ENCODE measurements at places on chromosomes 6 and 20. TPM values are rescaled to one million over a fixed set of nuclear protein-coding genes. Genes with fewer than 3 reads are reported as not detected.

DNA sequence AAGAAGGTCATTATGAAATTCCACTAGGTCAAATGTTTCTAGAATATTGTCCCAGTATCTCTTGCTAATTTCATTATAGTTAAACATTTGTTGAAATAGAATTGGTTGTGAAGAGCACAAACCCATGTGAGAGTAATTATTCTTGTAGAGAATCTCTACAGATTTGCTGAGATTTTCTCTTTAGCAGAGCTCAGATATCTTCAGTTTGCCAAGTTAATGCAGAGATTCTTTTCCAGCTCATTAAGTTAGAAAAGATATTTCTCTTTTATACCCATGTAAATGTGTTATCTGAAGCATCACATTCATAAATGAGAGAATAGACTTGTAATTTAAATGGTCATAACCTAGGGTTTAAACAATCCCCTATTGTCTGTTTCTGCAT lies 232.0 kb upstream of the TAB2 start:
- DNase-seq = no peak

DNA sequence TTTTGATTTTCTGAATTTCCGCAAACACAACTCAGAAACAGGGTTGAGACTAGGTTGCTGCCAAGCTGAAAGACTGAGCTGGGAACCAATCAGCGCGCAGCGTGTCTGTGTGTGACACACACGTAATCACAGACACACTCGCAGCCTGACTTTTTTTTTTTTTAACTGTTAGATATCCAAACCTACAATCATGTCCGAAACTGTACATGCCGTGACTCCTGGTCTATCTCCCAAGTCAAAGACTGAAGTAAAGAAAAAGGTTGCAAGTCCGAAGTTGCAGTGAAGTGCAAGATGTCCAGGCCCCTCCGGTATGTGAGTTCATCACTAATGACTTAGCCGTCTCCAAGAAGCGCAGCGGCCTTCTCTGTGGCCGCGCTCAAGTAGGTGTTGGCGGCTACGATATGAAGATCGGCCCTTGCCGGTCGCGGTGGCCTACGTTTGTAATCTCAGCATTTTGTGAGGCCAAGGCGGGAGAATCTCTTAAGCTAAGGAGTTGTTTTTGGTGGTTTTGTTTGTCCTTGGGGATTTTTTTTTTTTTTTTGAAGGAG lies 108.2 kb downstream of the HFE start:
- DNase-seq = peak; percentile 90

DNA sequence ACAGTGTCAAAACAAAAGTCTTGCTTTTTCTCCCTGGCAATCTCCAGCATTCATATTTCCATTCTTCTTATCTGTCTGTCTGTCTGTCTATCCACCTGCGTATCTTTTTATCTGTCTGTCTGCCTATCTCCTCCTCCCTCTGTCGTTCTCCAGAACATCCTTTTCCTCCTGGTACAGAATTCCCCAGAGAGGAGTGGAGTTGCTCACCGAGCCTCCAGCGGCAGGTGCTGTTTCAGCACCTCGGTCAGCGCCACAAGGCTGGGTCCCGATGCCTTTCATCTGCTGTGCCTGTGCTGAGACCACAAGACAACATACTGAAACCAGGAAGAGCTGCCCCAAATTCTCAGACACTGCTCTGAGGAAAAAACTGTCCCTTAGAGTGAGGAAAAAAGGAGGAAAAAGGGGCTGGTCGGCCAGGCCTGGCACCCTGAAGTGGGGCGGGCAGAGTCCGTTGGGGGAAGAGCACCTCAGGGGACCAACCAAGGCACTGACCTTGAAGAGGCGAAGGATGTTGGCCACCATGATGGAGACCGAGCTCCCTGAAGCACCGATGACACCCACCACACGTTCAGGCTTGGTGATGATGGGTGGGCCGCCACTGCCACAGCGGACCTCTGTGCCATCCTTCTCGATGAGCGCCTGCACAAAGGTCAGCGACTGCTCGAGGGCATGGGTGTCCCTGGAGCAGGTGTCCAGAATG lies 13.3 kb downstream of the GRM4 start:
- peak; percentile 40 for DNase-seq

DNA sequence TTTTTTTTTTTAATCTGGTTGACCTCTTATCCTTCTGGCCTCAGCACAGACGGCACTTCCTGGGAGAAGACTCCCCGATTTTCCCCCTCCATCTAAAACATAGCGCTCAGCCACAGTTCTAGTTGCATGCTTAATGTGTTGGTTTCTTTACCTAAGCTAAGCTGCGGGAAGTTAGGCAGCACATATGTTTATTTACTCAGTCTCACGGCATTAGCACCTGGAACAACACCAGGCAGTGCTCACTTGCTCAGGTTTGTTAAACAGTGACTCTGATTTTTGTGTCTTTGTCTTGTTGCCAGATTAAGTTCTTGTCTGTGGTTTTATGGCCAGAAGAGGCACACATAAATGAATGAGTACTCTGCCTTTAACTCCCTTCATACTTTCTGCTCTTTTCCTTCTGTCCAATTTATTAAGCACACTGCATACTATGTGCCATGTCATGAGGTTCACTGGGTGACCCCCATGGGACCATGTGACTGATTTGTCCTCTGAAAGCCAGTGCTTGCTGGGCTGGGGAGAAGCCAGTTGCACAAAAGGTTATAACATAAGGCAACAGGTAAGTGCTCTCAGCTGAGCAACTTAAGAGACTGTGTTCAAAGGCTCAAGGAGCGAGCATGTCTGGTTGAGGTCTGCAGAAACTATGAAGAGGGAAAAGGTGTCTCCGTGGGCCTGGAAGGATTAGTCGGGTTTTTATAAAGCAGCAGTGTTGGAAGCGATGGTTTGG lies 93.6 kb downstream of the RPP40 start:
- no peak for DNase-seq

- DNase-seq = no peak
These were observed 26.9 kb downstream of the FOXF2 start for GRCh38 chr6:1416191-1416760.

DNA sequence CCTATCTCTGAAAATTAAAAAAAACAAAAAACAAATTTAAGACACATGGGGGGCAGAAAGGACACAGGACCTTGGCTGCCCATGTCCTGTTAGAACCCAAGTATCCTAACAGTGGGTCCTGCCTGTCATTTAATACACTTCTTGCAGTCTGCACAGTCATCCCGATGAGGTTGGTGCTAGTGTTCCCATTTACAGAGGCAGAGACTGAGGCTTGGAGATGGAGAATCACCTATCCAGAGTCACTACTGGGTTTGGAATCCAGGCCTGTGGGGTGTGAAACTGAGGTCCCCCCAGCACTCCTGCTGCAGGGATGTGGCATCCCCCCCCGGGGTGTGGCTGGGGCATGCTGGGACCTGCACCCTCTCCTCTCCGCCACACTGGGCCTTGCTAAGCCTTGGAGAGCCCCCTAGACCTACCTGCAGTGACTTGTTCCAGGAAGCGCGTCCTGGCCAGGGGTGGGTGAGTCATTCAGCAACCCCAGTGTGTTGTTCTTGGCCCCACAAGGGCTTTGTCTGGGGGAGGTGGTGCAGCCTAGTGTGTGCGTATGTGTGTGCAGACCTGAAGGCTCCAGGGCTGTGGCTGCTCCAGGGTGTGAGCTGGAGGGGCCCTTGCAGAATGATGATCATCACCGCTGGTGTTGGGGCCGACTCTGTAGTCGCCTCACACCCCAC lies 49.7 kb downstream of the BCAS4 start:
- DNase-seq = peak; percentile 90

GRCh38 chr6:63403725-63404124 lies 83.9 kb upstream of the LGSN start:
- no peak for DNase-seq

- DNase-seq = no peak
These were observed 77.1 kb downstream of the BCAS1 start for GRCh38 chr20:53993310-53993709.

DNA sequence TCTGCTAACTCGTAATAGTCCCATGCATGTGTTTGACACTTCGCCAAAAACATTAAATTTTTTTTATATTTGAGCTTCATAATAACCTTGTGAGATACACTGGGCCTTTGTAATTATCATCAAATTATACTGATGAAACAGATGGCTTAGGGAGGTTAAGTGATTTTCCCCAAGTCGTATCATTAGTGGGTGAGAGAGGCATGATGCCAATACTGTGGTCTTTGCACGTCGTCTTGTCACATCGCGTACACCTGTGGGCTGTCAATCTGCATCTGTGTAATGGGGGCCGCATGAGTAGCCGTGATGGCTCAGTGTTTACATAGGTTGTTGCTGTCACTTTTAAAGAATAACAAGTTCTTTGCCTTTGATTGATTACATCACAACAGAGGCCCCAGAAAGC lies 1.7 kb downstream of the PRL start:
- no peak for DNase-seq

DNA sequence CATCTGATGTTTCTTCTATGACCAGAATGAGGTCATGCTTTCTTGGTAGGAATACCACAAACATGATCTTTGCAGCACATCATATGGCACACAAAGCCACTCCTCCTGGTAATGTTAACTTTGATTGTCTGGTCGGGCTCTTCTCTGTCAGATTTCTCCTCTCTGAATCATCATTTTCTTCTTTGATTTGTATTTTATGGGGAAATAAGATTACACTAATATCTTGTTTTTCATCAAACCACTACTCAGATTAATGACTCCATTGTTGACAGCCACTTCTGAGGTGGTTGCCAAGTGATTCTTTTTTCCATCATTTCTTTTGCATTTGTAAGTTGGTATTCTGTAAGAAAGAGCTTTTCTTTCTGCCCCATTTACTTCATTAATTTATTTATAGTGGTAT lies 29.5 kb downstream of the TRMT11 start:
- DNase-seq = peak; percentile 1

DNA sequence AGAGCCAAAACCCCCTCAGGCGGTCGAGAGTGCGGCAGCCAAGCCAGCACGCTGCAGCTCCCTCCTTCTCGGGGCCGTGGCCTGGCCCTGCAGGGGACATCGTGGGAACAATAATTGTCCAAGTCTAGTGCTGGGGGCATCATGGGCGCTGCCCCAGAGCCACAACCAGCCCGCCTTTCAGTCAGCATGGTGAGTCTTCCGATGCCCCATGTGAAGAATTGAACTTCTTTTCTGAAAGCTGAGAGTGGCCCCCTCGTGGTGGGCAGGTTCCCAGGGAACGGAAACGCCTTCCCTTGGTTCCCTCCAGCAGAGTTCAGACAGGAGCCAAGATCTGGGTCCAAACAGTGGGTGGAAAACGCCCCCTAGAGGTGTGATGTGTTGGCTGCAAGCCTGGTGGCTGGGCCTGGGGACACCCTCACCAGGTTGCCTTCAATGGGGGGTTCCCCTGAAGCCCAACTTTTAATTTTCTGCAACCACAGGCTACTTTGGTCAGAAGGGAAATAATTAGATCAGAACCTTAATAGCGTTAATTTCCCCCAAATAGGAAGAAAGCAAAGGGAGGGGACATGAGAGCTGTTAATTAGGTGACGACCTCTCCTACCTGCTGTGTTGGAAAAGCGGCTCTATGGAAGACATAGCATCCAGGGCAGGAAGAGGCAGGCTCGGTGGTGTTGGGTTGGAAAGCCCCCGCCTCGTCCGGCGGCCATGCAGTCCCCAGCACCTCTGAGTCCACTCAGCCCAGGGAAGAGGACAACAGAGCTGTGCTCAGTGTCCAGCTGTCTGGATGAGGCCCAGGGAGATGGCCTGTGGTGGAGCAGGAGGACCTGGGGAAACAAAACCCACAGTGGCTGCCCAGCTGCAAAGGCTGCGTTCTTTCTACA lies 4.7 kb upstream of the MRGBP start:
- DNase-seq = peak; percentile 91

- DNase-seq = no peak
These were observed 1.7 kb upstream of the TEAD3 start for GRCh38 chr6:35498422-35499067.

- DNase-seq = no peak
These were observed 37.1 kb downstream of the HLA-F start for GRCh38 chr6:29760328-29760727.

DNA sequence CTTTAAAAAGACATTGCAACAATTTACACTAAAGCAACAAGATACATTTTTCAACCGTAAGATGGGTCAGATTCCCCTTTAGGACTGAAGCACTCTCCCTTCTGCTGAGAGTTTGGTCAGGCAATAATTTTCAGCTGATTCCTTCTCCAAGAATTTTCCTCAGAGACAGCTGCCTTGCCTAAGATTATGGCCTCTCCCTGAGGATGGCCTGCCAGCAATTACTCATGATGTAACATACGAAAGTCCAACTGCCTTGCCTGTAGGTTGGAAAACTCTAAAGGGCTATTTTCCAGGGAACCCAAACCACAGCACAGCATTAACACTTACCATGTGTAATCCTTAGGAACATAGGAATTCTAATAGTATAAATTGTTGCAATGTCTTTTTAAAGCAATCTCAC lies 229.1 kb upstream of the FLRT3 start:
- no peak for DNase-seq

GRCh38 chr6:122734529-122735395 lies 44.8 kb upstream of the FABP7 start:
- DNase-seq = no peak

GRCh38 chr6:154814063-154814462 lies 80.8 kb downstream of the SCAF8 start:
- DNase-seq = no peak

GRCh38 chr6:3392930-3393835 lies 63.7 kb downstream of the SLC22A23 start:
- DNase-seq = peak; percentile 32

- no peak for DNase-seq
These were observed 14.2 kb upstream of the NPBWR2 start for GRCh38 chr20:64121586-64121985.

DNA sequence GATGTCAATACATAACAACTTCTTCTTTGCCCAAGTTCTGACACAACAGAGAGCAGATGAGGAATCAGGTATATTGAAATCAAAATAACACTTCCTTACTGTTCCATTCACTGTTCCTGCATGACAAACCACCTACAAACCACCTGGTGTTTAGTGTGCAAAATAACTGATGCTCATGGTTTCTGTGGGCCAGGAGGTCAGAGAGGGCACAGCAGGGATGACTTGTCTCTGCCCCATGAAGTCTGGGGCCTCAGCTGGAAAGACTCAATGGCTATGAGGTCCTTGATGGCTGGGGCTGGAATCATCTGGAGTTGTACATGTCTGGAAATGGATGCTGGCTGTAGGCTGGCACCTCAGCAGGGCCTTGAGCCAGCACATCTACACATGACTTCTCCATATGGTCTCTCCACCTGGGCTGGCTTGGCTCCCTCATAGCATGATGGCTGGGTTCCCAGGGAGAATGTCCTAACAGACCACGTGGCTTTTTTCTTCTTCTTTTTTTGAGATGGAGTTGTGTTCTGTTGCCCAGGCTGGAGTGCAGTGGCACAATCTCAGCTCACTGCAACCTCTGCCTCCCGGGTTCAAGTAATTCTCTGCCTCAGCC lies 7.4 kb upstream of the COX4I2 start:
- DNase-seq = no peak

GRCh38 chr6:87045521-87046075 lies 49.3 kb downstream of the CGA start:
- DNase-seq = no peak

The SOX18 gene
- 1.9 TPM for total RNA-seq

The IL20RA gene
- not detected for total RNA-seq

The COX4I2 gene
- total RNA-seq = not detected

The SLC16A10 gene
- 0.41 TPM for total RNA-seq

The NINL gene
- 9.1 TPM for total RNA-seq
